ENCODE measurements at places on chromosomes 2 and 18. TPM values are rescaled to one million over a fixed set of nuclear protein-coding genes. Genes with fewer than 3 reads are reported as not detected.

Gene PJVK
- 0.16 TPM for total RNA-seq

Gene RAX
- total RNA-seq: not detected

Gene CLIP4
- 16.0 TPM for total RNA-seq

Gene DGKD
- 15.6 TPM for total RNA-seq

Gene CNTNAP5
- not detected for total RNA-seq

Gene CPSF3
- 47.9 TPM for total RNA-seq

Gene PAX8
- 118 TPM for total RNA-seq

Gene SPP2
- total RNA-seq: not detected

Gene CD8B
- not detected for total RNA-seq
